ENCODE measurements at places on chromosomes 12 and 14.

GRCh38 chr14:63163306-63163705 lies 40.9 kb upstream of the RHOJ start:
- DNase-seq, result no peak

DNA sequence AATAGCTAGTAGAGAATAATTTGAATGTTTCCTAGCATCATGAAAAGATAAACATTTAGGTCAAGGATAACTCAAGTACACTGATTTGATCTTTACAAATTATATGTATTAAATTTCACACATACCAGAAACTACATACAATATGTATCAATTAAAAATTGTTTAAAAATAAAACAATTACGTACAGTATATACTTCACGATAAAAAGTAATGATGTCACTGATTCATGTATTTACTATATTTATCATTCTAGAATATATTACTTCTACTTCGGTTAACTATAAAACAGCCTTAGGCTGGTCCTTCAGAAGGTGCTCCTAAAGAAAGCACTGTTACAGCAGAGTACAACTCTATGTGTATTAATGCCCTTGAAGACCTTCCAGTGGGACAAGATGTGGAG lies 11.5 kb downstream of the RBM23 start:
- DNase-seq, result no peak

DNA sequence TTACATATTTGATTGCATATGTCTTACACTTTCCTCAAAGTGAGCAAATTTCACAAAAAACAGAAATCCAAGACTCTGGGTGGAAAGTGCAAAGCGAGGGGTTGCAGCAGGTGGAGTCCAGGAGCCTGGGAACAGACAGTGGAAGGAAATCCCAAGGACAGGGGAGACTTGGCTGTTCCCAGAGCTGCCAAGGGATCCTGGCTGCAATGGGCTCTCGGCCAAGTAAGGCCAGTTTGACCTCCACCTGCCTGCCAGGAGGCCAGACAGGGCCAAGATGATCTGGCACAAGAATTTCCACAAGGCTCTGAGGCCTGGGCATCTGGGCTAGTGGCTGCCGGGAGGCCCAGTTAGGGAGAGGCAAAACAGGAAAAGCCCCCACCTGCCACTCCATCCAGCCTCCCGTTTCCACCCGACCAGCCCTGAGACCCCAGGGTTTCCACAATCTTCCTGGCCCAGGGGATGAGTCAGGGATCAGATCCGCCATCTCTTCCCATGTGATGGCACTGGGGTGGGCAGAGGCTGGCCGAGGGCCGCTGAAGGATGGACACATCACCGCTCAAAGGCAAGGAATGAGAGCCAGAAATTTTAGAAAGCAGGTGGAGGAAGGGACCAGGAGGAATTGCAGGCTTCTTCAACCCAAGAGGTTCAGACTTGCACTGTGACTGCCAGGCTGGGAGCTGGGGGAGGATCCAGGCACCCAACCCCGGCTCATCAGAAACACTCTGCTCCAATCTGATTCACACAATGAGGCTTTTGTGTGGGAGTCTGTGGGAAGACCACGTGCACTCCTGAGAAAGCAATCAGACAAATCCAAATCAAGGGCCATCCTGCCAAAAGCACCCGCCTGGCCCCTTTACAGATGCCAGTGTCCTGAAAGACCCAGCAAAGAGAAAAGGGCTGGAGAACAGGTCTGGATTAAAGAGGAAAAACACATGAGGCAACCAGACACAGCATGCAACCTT lies 16.3 kb downstream of the SCARB1 start:
- DNase-seq, result no peak

DNA sequence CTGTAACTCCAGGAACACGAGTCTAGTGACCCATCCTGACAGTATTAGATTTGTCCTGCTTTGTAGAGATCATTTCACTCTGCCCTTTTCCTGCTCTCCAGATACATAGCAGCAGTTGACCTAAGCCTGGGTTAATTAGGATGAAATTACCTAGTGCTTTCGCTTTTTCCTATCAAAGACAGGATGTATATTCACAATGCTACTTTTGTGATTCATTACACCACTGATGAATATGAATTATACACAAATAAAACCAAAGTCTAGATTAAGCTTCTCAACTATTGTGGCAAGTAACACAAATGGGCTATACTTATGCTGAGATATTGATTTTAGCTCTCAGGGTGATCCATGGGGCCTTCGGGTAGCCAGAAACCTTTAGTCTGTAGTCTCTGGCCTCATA lies 17.9 kb downstream of the CERS5 start:
- no peak for DNase-seq

GRCh38 chr14:30214461-30215090 lies 286.9 kb upstream of the PRKD1 start:
- peak; percentile 39 for DNase-seq

- no peak for DNase-seq
Measured at GRCh38 chr12:94925729-94926128, 77.8 kb downstream of the NDUFA12 start.

GRCh38 chr14:80455031-80455430 lies 243.7 kb upstream of the DIO2 start:
- no peak for DNase-seq

DNA sequence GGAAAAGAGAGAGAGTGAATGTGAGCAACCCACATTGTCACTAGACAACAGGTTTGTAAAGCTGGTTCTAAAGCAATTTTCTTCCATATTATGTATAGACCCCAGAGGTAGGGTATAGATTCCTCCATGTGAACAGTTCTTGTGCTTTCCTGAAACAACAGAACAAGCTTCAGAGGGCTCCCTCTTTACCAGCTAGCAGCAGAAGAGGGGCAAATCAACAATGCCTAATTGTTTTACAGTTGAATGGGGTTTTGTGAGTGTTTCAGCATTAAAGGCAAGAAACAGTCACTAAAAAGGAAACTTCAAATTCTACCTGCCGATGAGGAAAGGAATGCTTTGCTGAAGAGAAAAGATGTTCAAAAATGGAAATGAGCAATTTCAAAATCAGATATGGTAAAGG lies 341.2 kb upstream of the KITLG start:
- DNase-seq, result no peak

DNA sequence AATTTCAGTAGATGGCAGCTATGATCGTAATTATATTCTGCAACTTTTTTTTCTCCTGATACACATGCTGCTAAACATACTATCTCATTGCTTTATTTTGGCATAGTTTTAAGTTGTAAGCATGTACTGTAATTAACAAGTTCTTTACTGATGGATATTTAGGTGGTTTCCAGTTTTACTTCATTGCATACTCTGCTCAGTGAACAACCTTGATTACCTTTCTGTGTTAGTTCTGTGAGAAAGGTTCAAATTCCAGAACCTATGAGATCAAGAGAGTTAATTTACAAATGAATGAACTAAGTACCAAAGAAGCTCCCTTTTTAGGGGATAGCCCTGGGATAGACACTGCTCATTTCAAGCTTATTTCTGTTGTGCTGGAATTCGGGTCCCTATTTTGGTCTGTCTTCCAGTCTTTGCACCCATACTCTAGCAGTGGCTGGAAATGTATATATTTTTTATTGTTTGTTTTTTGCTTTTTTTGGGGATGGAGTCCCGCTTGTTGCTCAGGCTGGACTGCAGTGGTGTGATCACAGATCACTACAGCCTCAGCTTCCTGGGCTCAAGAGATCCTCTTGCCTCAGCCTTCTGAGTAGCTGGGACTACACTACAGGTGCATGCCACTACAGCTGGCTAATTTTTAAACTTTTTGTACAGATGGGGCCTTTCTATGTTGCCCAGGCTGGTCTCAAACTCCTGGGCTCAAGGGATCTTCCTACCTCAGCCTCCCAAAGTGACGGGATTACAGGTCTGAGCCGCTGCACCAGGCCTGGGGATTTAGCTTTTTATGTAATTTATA lies 10.6 kb downstream of the PAPOLA start:
- DNase-seq, result peak; percentile 20

GRCh38 chr14:69605738-69606137 lies 5.7 kb upstream of the SUSD6 start:
- DNase-seq, result no peak

- DNase-seq, result no peak
Measured at GRCh38 chr12:108575199-108575912, 13.0 kb downstream of the ISCU start.

DNA sequence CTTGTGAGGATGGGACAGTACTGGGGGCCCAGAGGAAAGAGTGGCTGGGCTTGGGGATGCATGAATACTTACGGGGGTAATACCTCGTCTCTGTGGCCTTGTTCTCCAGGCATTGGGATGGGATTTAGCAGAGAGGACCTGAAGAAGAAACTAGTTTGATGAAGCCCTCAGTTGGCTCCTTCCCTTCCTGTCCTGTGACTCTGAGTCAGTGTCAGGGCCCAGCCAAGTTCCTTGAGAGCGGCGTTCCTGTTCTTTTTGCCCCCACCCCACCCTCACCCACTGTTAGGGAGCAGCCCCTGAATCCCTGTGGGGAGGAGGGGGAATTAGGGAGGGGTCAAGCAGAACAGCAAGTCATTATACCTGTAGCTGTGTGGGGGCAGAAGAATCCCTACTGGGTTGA lies 5.2 kb upstream of the LRP1-AS start:
- no peak for DNase-seq

DNA sequence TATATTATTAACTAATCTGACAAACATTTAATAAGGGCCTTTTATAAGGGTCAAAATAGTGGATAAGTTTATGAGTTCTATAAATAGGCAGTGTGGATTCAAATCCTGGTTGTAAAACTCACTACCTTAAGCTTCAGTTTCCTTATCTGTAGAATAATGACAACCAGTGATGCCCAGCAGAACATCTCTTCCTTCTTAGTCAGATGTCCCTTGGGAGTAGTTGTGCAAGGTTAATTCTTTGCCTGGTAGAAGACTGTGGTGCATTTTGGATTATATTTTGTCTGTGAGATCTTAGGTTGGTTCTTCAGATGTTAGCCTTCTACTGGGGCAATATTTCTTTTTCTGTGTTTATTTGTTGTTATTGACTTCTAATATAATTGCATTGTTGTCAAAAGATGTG lies 59.5 kb downstream of the ARID2 start:
- DNase-seq, result no peak

GRCh38 chr14:36952689-36953088 lies 219.7 kb downstream of the SLC25A21 start:
- DNase-seq, result no peak

DNA sequence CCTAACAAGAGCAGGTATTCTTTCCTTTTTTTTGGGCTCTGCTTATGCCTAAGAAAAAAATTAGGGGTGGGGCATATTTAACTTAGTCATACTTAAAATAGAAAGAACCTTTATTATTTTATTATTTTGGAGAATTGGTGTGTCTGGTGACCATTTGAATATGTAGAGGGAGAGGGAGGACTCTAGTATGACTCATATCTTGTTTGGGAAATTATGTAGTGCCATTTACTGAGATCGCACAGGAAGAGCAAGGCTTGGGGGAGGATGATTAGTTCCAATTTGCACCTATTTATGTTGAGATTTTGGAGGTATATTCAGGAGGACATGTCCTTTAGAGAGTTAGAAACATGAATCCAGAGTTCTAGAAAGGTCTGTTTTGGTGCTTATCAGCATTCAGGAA lies 9.9 kb downstream of the ZNF410 start:
- DNase-seq, result no peak

- DNase-seq, result no peak
Measured at GRCh38 chr14:96906434-96906833, 109.3 kb downstream of the VRK1 start.

- DNase-seq, result peak; percentile 37
Measured at GRCh38 chr12:65891987-65892481, 67.8 kb downstream of the HMGA2 start.

DNA sequence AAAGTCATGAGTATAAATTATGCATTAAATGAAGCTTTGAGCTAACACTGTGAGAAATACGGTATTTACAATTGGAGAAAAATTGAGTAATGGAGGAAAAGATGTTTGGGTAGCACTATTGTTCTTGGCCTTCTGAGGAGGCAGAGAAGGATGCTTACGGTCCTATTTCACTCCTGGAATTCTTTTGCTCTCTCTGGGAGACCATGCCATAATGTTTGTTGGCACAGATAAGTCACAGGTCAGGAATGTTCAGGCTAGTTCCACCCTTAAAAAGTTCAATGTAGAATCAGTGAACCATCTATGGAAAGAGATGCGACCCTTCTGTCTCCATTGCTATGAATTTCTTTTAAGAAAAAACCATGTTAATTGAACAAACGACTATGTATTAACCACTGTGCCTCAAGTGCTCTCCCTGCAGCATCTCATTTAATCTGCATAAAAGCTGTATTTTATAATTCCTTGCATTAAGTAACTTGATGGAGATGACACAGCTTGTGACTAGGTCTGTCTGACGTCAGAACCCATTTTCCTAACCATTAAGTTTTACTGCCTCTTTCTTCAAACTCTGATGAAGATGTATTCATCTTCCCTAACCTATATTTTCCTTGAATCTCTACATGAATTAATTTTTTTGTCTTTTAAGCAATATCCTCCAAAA lies 9.5 kb downstream of the BATF start:
- no peak for DNase-seq

- no peak for DNase-seq
Measured at GRCh38 chr12:1766110-1766509, 54.3 kb upstream of the LRTM2 start.

GRCh38 chr14:42992930-42993329 lies 1386.3 kb downstream of the LRFN5 start:
- no peak for DNase-seq

DNA sequence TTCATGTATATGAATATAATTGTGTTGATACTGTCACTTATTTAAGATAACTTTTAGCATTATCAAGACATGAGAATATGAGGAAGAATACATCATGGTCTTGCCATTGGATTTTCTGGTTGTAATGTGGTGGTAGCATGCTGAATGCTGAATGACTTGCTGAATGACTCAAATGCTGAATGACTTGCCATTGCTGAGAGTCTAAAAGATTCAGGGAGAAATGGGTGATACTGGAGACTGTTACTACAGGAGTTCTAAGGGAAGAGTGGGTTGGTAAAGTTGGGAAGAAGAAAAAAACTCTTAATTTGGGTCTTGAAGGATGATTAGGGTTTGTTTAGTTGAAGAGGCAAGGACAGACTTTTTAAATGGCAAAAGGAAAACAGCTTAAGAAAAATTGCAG lies 72.1 kb upstream of the MANSC4 start:
- no peak for DNase-seq

DNA sequence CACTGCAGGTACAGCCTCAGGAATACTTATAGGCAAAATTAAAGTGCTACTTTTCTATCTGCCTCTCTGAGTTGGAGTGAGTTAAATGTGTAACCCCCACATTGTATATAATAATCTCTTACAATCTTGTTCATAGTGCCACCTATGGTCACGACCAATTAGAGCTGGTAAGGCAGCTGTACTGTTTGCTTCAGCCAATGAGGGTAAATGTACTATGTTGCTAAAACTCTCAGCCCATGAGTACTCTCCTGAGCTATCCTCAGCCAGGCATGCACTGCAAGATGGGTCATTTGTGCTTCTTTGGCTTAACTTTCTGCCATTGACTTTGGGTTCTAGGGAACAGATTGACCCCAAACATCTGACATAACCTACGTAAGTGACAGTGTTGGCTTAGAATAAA lies 15.0 kb upstream of the MDM2 start:
- peak; percentile 89 for DNase-seq

DNA sequence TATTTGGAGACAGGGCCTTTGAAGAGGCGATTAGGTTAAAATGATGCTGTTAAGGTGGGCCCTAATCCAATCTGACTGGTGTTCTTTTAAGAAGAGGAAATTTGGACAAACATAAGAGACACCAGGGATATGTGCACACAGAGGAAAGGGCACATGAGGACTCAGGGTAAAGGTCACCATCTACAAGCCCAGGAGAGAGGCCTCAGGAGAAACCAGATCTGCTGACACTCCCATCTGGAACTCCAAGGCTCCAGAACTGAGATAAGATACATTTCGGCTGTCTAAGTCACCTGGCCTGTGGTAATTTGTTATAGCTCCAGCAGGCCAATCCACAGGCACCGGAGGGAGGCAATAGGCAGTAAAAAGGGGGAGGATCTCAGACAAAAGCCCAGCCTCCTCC lies 48.6 kb downstream of the KICS2 start:
- DNase-seq, result no peak

Data from iPS-NIHi11 (cell line).